ENCODE measurements at places on chromosomes 1 and 21.
A peak's percentile ranks its signal among the peaks of the same experiment; 100 is the strongest.

- no peak for DNase-seq
Observed at GRCh38 chr1:6009120-6010040, 17.2 kb upstream of the NPHP4 start.

DNA sequence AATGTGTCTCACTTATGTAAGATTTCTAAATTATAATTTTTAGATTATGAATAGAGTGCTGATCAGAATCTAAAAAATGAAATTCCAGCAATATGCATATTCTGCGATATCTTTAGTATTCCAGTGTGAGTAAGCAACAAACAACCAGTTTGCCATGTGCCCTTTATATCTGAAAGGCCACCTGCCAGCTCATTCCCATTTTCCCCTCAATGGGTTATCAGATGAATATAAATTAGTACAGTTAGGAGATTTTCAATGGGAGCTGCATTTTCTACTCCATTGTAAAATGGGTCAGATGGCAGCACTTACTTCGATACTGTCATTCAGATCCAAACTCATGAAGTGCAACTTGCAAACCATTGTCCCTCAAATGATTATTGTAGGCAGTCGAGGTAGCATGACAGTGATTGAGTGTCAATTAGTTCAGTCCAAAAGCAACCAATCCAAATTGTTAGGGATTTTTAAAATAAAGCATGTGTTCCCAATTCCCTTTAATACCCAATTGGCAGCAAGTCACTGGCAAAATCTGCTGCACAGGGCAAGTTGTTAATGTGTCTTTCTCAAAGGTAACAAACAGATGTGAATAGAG, 680.3 kb downstream of the LRRIQ3 start:
- DNase-seq = no peak

DNA sequence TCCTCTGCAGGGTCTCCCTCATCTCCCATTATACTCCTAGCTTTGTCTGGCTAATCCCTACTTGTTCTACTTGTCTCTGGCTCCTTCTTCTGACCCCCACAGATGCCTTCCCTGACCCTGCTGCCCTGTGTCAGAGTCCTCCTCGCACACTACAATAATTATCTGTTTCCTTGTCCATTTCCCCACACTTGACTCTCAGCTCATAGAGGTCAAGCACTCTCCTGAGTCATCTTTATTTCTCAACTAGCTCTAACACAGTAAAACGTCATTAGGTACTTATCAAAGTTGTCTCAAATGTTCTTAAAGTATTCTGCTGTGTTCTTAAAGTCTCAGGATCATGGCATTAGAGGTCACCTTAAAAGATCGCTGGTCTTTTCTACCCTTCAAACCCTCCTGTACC, 47.1 kb downstream of the C8A start:
- no peak for DNase-seq

DNA sequence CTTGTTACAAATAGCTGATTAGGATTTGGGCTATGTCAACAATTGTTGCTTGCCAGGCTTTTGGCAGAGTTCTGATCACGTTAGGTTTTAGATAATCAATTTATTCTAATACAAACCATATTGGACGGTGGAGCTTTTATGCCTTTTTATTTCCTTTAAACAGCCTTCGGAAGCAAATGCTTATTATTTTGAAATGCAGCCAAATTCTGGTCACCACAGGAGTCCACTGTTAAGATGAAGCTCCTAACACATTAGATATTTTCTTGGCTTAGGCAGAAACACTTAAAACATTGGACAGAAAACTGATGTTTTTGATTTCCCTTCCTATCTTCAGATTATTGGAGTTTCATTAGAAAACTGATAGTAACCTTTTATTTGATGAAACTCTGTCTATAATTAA, 82.9 kb downstream of the CENPF start:
- DNase-seq = no peak

DNA sequence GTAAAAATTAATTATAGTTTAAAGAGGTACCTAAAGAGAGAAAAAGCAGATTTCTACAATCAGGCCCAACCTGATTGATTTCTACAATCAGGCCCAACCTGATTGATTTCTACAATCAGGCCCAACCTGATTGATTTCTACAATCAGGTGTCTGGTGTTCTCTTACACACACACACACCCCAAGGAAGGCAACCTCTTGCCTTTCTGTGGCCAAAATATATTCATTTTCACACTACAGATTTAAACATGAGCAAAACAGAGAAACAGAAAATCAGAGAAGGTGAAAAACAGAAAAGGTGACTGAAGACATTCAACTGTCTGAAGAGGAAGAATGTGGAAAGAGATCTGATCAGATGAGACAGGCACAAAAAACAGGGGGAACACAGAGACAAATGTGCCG, 104.5 kb downstream of the SMYD2 start:
- DNase-seq = no peak

- DNase-seq = no peak
Observed at GRCh38 chr1:160453443-160453842, 53.1 kb downstream of the VANGL2 start.

- peak; percentile 57 for DNase-seq
Observed at GRCh38 chr1:16073490-16074119, at the start of gene FAM131C. TSS of gene FAM131C (minus strand) at chr1:16073651. CDS start at chr1:16073442, 209 bp downstream.

- no peak for DNase-seq
Observed at GRCh38 chr1:84719543-84720217, 29.4 kb upstream of the SSX2IP start.

DNA sequence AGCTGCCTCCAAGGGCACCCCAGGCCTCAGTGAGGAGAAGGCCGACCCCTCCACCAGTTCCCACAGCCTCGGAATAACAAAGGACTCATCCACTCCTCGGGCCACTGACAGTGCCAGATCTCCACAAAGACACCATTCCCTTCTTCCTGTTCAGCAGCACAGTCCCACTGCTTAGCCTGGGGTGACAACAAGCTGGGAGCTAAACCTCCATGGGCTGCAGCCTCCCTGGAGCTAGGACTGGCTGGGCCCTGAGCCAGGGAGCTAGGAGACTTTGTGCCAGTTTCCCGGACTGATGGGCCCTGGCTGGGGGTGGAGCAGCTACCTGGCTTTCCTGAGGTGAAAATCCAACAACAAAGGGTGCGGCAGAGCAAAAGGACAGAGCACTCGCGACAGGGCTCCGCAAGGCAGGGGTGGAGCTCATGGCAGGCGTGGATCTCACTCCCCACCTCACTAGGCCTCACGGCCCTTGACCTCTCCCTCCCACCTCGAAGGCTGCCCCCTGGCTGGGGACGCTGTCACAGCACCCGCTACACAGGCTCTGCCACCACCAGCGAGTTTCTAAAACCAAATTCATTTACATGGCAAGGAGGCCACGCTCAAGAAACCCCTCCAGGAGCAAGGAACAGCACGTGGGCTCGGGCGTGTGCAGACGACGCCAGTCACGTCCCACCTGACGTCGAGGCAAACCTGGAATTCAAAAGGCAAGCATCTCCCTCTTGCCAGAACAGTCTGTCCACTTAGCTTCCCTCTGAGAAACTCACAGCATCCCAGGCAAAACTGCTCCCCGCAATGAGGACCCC, 13.8 kb downstream of the SLC35E2B start:
- peak; percentile 30 for DNase-seq

GRCh38 chr1:119674111-119674526, 26.1 kb upstream of the ZNF697 start:
- no peak for DNase-seq

DNA sequence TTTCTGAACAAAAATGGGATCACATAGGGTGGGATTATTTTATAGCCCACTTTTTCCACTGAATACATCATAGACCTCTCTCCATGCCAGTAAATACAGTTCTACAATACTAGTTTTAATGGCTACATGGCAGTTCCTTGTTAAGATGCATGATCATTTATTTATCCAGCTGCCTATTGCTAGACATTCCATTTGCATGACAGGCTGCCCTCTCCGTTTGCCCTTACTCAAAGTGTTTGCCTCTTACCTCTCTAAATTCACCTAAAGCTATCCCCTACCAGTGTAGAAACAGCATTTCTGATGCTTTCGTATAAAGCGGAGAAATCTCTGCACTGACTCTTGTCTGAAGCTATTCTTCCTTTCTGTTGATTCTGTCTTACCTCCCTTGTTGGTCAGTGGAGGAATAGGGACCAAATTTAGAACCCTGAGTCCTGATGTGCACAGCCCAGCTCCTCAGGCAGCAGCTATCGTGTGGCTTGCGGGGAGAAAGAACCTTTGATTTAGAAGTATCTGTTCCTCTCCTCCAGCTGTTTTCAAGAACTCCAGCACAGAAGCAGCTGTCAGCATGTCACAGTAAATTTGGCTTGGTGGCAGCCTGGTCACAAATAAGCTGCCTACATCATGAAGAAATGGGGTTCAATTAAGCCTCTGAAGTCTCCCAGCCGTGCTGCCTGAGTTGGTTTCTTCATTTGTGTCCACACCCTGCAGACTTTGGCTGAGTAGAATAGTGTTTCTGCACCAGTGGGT, 337.3 kb downstream of the PRDM2 start:
- no peak for DNase-seq

DNA sequence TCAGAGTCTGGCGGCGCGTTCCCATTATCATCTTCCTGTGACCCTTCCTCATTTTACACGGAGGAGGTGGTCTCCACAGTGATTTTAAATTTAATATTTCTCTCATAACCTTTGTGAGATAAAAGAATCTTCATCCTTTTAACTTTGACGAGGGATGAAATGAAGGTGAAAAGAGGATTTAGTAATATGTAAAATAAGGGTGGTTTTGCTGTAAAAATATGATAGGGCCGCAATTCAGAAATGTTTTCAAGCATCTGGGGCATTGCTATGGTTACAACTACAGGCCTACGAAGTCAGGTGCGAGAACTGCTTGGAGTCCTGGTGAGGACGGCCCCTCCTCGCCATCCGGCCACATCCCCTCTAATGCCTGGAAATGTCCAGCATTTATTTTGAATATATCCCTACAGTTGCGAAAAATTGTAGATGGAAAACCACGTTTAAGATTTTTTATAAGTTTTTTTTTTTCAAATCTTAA, 422 bp upstream of the RSBN1 start:
- DNase-seq = peak; percentile 37

DNA sequence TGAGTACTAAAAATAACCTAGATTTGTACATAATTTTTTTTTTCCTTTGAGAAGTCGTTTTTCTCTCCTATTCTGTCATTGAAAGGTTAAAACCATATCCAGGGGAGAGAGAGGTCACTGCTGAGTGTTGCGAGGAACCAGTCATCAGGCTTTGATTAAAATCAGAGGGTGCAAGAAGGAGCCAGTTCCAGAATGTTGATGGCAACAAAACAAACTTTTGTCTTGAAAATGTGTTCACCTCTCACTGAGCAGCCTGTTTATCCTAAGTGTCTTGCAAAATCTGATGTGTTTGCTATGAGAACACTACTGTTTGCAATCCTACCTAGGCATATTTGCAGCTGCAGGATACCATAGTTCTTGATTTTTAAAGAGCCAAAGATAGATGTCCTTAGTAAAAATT, 25.9 kb downstream of the PTGFR start:
- no peak for DNase-seq

DNA sequence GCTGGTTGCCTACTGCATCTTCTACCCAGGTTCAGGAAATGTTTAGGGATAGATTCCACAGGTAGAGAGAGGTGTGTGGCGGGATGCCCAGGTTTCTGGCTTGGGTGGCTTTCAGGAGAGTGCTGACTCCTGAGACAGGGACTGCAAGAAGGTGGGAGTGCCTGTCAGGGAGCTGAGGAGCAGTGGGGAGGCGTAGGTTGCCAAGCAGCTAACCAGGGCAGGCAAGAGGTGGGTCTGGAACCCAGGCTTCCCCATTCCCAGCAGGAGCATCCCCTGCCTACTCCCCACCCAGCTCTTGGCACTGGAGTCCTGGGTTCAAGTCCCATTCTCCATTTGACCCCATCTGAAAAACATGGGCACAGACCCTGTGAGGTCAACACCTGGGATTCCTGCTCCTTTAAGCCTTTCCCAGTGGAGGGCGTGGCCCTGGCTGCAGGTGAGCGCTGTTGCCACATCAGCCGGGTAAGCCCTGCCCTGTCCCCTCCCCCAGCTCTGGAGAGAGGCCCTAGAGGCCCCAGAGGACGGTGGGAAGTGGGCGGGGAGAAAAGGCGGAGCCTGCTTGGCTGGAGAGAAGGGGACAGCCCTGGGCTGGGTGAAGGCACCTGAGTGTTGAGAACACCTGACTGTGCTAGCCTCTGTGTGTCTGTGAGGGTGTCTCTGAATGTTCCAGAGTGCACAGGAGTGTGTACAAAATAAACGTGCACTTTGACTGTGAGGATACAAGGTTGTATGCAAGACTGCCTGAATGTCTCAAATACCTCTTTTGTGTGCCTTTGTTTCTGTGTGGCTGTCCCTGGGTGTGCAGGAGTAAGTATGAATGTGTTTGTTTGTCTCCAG, 14.0 kb upstream of the SYNC start:
- DNase-seq = peak; percentile 74

DNA sequence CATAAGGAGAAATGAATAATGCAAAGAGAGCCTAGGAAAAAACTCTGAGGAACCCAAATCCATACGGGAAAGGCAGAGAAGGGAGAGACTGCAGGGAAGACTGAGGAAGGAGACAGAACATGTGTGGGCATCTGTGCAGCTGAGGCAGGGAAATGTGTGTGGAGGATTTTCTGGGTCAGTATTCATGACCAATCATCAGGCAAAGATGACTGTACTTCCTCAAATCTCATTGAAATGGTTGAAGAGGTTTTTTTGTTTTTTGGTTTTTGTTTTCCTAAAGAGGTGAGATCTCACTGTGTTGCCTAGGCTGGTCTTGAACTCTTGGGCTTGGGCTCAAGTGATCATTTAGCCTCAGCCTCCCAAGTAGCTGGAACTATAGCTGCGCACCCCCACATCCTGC, 15.7 kb downstream of the DIP2A start:
- no peak for DNase-seq

DNA sequence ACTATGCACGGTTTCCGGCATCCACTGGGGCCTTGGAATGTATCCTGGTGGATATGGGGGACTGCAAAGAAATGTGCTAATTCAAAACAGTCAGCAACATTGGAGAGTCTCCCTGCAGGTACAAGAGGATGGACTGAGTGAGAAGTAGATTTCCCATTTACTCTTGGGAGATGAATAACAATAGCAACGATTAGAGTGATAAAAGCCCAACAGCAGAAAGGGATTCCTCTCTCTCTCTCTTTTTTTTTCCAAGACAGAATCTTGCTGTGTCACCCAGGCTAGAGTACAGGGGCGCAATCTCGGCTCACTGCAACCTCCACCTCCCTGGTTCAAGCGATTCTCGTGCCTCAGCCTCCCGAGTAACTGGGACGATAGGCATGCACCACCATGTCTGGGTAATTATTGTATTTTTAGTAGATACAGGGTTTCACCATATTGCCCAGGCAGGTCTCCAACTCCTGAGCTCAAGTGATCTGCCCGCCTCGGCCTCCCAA, 5.0 kb upstream of the SHCBP1L start:
- DNase-seq = no peak

Measured in left ventricle myocardium superior (tissue), 1 donor.